Activated CD4-positive, CD25-positive, alpha-beta regulatory T cell (primary cell): ENCODE measurements at places on chromosomes 6 and 20.

- no peak for DNase-seq
These were observed 66.8 kb downstream of the TBC1D7 start for GRCh38 chr6:13261464-13261994.

DNA sequence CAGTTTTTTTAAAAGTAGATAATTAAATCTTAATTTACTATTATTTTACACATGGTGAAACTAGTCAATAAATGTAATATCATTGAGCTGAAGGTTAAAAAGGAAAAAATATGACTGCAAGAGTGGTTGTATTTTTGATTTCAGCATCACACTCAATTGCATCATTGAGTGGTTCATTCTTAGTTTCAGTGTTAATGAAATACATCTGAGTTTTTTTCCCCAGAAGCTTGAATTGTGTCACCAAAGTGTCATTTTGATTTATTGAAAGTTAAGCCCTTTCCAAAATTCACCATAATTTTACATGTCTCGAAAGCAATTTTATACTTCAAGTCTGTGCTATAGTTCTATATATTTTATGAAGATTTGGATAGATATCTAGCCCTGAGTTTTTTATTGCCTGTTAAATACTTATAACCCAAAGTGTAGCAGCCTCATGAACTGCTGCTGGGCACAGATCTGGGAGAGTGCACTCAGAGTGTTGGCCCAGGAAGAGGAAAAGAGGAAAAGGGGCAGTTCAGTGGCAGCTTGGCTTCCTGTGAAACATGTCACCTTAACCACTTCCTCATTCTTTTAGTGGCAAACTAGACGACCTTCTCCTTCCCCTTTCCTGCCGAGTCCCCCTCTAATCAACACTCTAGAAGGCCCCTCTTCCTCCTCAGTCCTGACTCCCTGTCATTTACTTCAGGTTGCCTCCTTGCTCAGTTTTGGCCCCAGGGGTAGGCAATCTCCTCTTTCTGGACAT lies 140.7 kb downstream of the ESR1 start:
- no peak for DNase-seq

DNA sequence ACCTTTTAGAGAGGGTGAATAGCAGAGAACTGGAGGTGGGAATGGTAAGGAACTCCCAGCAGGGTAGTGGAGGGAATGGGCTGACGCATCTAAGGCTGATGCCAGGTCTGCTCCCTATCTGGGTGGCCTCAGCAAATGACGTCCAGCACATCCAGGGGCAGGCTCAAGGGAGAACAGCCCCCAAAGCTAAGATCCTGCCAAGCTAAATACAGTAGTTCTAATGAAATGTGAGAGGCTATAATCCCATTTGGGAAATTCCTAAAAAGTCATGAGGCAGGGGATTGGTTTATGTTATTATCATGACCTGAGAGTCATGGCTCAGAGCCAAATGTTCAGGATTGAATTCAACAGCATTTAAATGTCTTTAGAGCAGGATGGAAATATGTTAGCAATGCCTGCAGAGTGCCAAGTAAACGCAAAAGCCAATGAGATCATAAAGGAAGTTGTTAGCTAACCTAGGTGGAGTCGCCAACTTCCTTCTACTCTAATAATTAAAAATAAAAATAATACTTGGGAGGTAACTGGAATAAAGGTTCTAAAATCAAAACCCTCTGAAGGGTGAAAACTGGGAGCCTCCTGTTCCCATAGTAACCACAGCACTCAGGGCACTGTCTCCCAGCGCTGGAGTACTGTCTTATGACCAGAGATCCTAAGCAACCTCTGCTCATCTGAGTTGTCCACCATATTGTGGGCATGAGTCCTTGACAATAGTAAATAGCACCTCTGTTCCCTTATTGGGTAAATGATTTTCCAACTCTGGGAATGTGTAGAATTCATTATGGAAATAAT lies 34.8 kb downstream of the IYD start:
- no peak for DNase-seq

DNA sequence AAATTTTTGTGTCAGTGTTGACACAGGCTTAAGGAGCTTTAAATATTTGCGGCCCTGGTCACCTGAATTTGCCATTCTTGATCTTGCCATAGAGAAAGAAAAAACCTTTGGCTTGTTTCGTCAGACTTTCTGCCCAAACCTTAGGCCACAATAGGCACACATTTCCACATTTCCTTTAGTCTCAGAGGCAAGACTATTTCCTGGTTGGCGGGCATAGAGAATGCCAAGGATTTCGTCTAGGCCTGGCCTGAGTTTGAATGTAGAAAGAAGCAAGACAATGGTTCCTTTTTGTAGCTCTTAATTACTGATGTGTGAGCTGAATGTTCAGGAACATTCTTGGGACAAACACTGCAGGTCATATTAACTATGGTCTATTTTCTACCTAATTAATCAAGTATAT lies 108.1 kb downstream of the TRMT11 start:
- no peak for DNase-seq
